ENCODE measurements at places on chromosomes 11 and 22.

DNA sequence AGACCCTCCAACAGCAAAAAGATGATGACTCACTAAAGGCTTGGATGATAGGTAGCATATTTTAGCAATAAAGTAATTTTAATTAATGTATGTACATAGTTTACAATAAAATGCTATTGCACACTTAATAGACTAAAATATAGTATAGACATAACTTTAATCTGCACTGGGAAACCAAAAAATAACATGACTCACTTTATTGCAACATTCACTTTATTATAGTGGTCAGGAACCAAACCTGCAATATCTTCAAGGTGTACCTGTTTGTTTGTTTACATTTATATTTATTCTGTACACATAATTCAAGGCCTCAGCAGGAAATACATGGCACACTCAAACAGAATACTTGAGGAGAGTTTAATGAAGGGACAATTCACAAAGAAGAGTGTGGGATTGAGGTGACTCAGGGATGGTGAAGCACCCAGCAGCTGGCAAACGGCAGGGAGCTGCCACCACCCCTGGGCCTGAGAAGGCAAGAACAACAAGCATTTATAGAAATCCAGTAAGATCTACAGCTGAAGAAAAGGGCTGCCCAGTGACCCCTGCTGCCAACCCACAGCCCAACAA, 51.5 kb upstream of the POU2AF2 start:
- DNase-seq = no peak

DNA sequence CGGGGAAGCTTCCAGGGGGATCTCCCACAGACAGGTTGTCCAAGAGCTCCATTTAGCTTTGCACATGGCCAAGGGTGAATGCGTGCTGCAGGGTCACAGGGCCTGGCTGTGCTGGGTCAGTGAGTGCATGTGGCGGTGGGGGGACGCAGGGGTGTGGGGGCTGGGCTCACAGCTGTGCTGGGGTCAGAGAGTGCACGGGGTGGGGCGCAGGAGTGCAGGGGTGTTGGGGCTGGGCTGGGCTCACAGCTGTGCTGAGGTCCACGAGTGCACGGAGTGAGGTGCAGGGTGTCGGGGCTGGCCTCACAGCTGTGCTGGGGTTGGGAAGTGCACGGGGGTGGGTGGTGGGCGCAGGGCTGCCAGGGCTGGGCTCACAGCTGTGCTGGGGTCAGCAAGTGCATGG, 557.7 kb downstream of the BRD1 start:
- DNase-seq = no peak

DNA sequence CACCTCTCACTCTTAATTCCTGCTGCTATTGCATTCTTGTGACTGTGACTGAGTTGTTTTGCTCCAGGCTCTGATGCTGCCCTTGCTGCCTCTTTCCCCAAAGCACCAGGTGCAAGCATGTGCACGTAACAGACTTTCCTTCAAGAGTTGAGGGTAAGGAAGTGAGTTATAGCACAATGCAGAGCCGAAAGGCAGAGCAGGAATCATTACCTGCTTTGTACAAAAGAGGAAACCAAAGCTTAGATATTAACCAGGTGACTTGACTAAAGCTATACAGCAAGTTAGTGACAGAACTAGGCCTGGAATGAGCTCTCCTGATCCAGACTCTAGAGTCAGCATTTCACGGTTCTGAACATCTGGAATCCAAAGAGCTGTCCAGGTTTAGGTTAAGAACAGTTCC, 33.6 kb downstream of the NEU3 start:
- DNase-seq = no peak

DNA sequence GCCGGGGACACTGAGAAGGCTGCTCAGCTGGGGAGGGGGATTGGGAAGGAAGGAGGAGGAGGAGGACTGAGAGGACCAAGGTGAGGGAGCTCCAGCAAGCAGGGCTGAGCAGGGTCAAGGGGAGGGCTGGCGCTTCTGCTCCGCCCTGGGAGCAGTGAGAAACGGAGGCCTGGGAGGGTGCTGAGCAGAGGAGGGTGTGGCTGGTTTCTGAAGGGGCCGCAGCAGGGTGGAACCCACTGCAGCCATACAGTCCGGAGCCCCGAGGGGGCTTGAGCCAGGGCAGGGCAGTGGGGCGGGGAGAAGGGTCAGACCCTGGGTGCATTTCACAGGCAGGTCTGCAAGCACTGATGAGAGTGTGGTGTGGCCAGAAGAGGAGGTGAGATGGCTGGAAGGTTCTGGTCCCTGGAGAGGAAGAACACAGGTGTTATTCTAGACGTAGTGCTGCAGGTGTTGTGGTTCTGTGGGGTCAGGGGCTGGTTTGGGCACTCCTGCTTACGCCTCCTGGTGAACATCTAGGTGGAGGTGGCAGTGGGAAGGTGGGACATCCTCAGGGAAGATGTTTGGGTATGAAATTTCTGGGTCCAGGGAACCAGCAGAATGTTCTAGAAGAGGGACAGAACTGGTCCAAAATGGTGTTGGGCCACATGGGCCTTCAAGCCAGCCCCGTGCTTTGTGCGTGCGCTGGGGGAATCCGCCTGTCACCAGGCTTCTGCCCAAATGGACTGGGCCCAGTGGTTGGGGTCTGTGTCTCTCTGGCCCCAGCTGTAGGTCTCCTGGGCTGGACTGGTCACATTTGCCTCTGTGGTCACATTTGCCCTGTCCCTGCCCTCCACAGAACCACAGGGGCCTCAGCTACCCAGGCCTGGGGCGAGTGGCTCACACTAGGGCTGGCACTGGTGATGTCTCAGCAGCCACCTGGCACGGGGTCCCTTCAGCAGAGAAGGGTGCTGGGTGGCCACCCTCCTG, 714.7 kb downstream of the BRD1 start:
- no peak for DNase-seq

DNA sequence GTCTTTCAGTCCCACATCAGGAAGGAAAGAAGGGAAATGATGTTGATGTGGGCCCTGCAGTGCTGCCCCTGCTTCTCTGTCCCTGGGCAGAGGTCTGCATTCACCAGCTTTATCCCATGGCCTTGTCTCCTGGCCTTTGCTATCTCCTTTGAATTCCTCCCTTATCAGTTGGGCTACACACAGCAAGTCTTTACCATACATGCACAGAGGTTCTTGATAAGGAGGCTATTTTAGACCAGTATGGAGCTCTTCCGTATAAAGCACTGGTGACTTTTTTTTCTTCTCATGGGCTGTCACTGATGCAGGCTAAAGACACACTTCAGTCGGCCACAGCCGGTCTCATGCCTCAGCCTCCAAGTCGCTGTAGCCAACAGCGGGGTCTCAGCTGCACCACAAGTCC, 20.2 kb downstream of the MYO18B start:
- no peak for DNase-seq

DNA sequence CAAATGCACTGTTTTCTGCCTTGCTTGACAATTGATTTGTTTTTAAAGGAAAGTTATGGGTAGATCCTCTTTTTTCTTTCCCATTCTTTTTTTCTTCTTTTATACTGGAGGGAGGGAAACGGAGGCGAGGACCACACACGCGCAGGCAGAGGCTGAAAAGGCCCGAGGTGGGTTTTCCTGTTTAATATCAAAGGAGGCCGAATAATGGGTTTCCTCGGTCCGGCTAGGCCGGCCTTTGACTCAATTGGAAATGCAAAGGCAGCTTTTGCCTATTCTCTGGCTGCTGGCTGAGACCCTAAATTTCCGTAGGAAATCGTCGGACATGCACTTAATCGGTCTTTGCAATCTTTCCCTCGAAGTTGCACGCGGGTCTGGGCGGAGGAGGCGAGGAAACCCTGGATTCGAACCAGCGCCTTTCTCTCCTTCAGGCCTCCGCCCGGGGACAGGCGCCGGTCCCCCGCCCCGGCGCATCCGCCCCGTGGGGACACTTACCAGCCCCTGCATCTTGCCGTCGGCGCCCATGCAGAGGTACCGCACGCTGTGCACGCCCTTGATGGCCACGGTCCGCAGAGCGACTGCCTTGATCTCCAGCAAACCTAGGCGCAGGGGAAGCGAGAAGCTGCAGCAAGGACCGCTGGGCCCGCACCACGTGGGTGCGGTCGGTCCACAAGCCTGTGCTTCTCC, 911 bp downstream of the FGF19 start:
- no peak for DNase-seq

DNA sequence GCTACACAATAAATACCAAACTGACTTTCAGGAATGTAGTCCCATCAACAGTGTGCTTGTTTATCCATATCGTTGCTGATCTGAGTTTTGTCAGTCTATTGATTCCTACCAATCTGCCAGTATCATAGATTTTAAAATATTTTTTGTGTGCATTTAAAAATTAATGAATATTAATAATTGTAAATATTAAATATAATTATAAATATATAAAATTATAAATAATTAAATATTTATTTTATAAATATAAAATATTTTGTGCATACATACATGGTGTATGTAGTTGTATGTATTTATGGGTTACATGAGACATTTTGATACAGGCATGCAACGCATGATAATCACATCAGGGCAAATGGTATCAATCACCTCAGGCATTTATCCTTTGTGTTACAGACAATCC, 53.6 kb downstream of the CUL5 start:
- no peak for DNase-seq

GRCh38 chr22:22578702-22579424, 19.8 kb upstream of the PRAME start:
- peak; percentile 33 for DNase-seq

DNA sequence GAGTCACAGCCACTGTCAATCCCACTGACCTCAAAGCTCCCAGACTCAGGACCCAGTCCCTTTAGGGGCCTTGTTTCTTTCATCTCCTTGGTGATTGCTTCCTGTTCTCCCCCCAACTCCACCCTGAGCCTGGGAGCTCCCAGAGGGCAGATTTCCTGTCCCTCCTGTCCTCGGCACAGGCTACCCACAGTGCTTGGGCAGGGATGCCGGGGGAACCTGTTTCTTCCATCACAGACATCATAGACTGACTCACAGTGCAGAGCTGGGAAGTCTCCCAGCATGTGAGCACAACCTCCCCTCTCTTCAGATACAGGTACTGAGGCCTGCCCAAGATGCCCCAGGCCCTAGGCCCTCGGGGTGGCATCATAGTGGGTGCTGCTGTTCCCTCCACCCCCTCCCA, 16.6 kb downstream of the TRIM29 start:
- no peak for DNase-seq

DNA sequence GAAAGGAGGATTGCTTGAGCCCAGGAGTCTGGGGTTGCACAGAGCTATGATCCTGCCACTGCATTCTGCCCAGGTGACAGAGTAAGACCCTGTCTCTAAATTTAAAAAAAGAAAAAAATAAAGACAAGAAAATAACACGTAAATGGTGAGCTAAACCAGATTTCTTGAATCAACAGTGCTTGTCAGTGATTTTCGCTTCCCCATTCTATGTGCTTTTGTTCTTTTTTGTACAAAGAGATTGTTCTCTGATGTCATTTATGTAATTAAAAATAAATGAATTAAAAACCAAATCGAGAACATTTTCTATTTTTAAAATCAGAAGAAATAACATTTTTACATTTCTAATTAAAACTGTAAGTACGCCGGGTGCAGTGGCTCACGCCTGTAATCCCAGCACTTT, 19.8 kb upstream of the SLC29A2 start:
- no peak for DNase-seq

DNA sequence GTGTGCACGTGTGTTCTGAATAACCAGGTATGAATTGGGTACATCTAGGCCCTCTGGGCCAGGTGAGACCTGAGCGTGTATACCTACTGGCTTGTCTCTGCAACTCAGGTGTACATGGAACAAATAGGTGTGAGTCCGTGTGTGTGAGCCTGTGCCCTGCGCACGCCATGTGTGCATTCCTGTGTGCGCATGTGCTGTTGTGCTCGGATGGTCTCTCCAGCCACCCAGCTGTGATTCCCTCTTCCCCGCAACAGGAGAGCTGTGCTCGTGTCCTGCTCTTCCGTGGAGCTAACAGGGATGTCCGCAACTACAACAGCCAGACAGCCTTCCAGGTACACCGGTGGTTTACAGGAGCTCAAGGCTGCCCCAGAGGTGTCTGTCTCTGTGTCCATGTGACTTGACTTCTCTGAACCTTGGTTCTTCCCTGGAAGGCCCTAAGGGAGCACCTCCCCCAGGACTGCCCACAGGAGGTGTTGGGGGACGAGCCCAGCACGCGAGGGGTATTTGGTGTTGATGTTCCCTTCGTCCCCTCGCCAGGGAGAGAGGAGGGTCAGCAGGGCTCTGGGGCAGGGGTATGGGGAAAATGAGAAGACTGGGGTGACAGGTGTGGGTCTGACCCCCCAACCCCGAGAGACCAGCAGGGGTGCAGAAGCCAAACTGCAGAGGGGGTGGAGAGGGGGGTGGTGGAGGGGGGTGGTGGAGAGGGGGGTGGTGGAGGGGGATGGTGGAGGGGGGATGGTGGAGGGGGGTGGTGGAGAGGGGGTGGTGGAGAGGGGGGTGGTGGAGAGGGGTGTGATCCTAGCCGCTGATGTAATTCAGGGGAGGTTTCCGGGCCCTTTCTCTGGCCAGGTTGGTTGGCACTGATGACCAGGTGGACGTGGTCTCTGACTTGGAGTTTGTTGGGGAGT, 10.7 kb downstream of the SHANK3 start:
- DNase-seq = no peak

- DNase-seq = peak; percentile 83
These were observed 10.4 kb upstream of the SLCO2B1 start for GRCh38 chr11:75140269-75141138.

DNA sequence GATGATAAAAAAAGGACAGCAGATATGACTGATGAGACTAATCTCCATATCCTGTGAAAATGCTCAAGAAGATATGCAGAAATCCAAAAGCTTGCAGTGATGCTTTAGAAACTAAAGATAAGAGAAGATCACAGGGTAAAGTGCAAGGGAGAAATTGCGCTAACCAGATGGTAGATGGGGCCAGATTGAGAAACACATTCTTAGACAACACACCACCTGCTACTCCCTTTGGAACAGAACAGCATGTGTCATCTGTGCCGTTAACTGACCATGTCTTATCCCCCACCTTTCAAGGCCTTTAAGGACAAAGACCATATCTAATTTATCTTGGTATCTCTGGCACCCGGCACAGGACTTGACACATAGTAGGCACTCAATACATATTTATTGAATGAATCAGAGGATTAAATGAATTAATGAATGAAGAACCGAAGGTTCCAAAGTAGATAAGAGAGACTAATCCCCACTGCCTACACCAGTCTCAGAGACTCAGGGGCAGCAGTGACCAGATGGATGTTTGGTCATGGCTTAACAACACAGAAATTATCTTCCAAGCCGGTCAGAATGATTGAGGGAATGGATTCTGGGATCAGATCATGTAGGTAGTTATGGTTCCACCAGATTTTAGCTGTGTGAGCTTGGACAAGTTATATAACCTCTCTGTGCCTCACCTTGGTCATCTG, 12.3 kb upstream of the P2RY2 start:
- no peak for DNase-seq

- no peak for DNase-seq
These were observed 189.8 kb upstream of the PITPNB start for GRCh38 chr22:28108851-28109250.

GRCh38 chr22:47849576-47849975, 1087.1 kb downstream of the TBC1D22A start:
- DNase-seq = no peak

DNA sequence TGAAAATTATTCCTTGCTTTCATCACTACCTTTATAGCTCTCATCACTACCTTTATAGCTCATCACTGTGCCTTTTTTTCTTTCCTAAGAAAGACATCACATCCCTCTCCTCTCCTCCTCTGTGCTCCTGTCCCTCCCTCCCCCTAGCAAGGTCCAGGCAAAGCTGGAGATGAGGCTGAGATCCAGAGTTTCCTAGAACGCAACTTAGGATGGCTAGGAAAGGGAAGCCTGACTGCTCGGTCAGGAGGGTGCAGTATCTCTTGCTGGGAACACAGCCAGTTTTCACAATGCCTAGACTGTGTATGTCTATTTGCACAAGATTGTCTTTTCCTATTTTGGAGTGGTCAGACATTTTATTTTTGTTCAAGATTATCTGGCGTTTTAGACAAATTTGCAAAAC, 24.7 kb downstream of the TUB start:
- DNase-seq = no peak
